ENCODE measurements at places on chromosomes 7 and 10.

DNA sequence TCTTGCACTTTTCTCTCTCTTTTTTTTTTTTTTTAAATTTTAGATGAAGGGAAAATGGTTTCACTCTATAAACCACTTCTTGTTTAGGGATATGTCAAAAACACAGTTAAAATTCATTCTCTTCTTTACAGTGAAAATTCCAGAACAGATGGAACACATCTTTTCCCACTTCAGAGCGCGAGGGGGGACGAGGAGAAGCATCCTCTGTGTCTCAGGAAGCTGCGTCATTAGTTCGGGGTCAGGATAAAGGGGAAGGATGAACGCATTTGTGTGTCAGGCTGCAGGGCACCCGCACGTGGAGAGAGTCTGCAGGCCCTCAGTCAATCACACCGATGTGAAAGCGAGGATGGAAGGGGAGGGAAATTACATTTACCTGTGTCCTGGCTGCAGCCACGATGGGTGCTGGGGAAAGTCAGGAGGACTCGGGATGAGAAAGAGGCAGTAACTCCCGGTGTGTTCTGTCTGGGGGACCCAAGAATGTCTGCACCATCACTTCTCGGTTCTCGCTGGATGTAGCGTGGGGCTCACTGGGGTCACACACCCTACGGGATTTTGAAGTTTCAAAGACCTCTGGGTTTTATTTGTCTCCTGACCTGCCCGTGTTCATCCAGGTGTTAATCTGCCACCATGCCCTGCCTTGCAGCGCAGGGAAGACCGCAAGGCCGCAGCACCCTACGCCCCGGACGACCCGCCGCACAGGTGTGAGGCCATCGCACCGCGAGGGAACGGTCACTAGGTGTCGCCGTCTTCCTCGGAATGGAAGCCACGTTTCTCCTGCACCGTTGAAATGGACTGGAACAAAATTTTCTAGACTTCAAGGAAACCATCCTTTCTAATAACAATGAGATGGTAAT is 66.7 kb upstream of the PITRM1 start:
- peak; percentile 72 for DNase-seq

DNA sequence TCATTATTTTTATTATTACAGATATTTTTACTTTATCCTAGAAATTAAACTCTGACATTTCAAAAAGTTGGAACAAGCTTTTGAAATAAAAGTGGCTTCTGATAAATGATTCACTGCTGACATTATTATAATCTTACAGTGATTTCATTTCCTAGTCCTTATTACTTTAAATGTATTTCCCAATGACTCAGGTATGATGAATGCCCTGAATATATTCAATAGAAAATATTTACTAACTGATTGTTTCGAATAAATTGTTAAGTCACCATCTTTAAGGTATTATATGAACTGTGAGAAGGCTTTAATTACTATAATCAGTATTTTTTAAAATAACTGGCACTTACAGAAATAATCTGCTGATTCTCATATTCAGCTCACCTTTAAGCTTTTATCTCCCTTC is 21.6 kb downstream of the DKK1 start:
- no peak for DNase-seq

DNA sequence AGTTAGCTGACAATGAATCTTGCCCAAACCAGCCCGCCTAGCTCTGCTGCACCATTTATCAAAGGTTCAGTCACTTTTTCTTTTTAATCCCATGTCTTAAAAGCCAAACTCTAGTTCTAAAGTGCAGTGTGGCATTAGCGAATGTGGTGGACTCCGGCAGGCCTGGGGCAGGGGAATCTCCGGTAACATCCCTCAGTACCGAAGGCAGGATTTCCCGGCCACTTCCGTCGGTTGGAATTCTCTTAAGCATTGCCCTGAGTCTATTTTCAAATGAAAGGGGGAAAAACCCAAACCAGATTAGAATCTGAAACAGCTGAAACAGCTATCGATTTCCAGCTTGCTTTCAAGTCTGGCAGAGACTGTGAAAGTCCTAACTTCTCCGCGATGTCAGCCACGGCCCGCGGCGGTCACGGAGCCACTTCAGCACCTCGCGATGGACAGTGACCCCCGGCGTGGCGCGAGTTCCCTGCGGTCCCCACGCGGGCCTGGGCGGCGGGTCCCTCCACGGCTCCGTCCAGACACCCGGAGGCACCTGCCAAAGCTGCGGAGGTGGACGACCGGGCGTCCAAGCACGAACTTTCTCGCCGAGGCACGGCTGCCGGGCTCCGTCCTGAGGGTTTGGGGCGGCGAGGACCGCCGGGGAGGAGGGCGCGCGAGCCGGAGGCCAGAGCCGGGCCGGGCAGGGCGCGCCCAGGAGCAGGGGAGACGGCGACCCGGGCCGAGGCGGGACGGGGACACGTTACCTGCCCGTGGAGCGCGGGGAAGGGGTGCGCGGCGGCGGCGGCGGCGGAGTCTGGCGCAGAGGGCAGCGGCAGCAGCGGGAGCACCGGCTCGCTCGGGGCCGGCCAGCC is 745 bp downstream of the TCERG1L start:
- DNase-seq = no peak

- DNase-seq = no peak
Observed at GRCh38 chr10:119781498-119781897, 55.6 kb downstream of the INPP5F start.

DNA sequence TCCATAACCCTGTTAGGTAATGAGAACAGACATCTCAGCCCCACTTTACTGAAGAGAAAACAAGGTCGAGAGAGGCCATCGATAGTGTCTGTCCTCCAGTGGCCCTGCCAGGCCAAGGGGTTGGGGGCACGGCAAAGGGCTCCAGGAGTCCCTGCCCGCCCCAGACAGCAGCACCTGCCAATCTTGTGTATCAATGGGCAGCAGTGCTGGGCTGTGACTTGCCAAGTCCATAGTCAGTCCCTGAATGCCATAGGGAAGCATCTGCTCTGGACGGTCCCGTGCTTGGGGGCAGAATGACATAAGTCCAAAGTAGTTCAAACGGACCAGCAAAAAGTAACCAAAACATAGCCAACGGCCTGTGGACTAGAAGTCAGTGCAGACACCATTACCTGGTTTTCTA is 33.2 kb downstream of the DLG5 start:
- DNase-seq = no peak

Data from CD4-positive, alpha-beta T cell treated with Interleukin-10 for 1 hour (primary cell).